Stimulated activated CD8-positive, alpha-beta memory T cell treated with anti-CD3 and anti-CD28 coated beads, Interleukin-7, amount 100 ng/mL, for 24 hours (primary cell): ENCODE measurements at places on chromosomes 3 and 15.

DNA sequence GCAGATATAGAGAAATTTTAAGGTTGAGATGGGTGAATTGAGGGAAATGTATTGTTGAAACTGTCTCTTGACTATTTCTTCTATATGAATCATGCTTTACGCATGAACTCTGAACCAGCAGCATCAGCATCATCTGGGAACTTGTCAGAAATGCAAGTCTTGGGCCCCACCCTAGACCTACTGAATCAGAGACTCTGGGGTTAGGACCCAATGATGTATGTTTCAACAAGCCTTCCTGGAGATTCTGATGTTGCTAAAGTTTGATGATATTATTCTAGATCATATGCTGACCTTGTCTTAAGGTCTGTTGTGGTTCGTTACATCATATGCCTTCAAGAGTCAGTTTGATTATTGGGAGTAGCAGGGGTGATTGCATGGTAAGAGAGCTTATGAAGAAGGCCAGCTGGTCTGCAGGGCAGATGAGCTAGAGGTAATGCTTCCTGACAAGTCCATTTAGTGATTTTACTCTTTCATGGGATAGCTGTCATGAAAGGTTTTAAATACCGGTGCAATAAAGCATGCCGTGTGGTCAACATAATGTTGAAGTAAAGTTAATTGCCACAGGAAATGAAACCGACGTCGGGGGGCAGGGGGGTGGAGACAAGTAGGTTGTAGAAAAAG lies 152.4 kb upstream of the MRPL3 start:
- no peak for DNase-seq

DNA sequence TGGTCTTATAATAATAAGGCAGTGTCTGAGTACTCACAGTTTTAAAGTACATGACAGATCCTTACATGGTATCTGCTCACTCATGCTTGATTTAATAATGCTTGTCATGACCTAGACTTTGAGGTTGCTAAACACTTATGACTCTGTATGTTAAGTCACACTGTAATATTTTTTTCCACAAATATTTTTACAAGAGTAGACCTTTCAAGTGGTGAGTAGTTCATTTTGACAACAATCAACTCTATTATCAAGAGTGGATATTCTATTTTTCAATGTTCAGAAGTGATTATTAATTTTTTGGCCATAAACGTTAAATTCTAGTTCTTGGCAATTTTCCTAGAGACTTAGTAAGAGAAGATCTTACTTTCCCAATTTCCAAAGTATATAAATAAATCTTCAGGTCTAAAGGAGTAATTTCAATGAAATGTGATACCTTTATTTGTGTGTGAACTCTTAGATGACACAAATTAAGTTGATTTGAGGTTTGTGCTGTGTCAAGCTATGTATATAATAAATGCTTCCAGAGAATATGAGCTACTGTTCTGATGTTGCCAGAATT lies 104.5 kb downstream of the NLGN1 start:
- no peak for DNase-seq

DNA sequence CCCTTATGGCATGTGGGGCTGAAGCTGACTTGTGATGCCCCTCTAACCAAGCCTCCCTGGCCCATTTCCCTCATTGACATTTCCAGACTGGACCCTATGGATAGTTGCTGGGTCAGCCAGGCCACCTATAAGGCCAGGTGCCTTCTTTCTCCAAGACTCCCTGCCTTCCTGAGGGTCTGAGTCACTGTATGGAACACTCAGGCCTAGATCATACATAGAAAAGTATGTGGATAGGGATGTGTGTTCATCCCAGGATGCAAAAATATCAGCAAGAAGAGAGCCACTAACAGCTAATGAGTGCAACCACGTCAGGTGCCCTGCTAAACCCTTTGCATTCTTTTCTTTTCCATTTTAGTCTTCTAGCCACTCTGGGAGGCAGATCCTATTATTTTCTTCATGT lies 168.4 kb upstream of the WNT5A start:
- DNase-seq, result no peak

DNA sequence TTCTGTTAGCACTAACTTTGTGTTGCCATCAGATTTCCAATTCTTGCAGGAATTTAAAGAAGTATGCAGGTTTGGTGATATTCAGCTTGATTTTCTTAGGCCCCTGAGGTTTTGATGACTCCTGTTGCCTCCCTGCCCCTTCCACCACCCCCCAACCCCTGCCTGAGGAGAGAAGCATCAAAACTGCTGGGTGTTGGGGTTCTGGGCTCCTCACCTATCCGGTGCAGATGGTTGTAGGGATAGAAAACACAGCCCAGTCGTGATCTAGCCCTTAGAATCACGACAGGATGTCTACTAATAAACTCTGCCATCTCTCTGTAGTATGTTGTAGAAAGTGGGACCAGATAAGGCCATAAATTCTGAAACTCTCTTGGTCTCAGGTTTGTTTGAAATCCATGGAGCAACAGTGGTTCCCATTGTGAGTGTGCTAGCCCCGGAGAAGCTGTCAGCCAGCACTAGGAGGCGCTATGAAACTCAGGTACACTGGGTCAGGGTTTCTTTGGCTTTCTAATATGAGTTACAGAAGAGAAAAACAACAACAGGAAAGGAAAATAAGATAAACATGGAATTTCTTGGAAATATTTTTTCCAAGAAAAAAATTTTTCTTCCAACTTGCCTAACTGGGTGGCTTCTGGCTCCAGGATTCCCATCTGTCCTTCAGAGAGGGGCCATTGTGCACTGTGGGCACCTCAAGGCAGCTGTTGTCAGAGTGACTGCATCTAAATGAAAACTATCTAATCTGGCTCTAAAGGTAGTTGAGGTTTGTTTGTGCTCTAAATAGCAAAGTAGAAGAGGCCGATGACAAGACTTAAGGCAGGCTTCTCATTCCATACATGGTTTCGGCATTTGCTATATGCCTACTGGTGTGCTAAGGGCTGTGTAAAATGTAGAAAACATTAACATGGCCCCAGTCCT lies 8.7 kb downstream of the SRP14 start:
- DNase-seq, result no peak

DNA sequence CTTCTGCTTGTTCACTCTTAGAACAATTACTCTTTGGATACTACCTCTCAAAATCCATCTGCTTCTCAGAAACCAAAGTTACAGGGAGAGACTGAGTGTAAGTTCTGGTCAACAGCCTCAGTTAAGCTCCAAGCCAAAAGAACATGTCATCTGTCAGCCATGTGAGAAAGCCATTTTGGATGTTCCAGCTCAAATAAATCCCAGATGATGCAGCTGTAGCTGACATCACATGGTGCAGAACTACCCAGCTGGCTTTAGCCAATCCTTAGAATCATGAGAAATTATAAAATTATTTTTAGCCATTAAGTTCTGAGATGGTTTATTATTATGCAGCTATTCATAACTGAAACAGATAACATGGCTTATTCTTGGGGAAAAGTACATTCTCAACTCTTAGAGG lies 696.0 kb downstream of the ZNF385D start:
- DNase-seq, result no peak

DNA sequence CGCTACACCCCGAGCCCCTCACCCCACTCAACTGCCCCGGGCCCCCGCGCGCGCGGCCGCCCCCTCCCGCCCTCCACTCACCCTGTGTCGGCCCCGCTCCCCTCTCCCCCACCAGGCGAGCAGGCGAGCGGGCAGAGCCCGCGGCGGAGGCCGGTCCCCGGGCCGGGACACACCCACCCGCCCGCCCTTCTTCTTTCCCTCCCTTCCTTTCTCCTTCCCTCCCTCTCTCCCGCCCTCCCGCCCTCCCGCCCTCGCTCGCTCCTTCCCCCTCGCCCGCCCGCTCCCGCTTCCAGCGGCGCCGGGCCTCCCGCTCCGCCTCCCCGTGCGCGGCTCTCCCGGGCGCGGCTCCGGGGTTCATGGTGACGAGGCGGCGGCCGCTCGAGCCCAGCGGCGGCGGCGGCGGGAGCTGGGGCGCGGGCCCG lies at the start of gene CTDSPL:
TSS of gene CTDSPL (plus strand) at position 261 of the 422 bp plus-strand sequence. CDS start 320 bp downstream, outside the sequence.
- no peak for DNase-seq

DNA sequence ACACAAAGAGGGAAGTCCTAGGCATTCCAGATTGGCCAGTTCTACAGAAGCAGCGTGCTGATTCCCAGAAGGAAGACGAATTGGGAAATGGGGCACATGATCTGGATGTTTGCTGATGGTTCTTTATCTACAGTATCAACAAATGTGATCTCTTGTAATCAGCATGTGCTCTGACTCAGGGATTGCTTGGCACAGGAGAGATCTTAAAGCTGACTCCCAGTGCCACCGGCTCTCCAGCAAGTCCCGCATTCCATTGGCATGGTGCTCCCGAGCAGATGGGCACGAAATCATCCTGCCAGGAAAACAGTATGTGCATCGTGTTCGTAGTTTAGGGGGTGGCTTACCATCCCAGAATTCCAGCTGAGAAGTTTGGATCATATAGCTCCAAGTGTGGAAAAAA lies 259.9 kb upstream of the NR2F2 start:
- DNase-seq, result no peak

DNA sequence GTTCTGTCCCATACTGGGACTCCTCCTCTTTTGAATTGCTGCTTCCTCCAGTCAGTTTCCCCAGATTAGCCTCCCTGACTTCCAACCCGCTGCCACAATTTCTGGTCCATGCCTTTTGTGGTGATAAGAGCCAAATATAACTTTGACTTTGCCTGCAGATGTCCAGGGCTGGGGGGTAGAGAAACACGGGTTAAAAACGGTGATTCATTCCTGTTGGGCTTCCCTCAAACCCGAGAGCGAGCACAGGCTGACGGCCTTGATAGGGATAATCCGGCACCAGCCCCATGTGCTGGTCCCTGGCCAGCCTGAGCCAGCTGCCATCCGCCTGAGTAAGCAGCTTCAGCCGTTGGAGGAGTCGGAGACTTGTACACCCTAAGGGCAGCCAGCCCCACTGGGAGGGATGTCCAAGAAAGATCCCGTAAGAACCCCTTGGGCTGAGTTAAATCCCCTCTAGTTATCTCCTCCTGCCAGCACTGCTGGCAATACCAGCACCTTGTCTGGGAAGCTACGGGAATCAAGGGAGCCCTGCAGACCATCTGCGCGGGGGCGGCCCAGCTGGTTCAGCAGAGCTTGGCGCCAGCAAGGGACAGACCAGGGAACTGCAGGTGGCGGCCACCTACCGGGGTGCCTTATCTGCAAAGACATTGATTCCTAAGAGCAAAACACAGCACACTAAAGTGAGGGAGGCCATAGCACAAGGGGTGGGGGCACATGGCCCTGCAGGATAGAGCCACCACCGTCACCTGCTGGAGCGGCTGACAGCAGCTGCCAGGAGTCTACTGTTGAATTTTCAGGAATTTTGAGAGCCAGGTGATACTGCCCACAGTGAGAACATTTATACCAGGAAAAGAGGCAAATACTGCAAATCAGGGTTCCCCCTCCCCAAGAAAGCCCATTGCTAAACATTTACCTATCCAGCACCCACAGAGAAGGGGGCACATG lies 18.1 kb downstream of the CSPG4 start:
- no peak for DNase-seq

GRCh38 chr15:73897441-73898261 lies 24.3 kb downstream of the TBC1D21 start:
- peak; percentile 12 for DNase-seq

DNA sequence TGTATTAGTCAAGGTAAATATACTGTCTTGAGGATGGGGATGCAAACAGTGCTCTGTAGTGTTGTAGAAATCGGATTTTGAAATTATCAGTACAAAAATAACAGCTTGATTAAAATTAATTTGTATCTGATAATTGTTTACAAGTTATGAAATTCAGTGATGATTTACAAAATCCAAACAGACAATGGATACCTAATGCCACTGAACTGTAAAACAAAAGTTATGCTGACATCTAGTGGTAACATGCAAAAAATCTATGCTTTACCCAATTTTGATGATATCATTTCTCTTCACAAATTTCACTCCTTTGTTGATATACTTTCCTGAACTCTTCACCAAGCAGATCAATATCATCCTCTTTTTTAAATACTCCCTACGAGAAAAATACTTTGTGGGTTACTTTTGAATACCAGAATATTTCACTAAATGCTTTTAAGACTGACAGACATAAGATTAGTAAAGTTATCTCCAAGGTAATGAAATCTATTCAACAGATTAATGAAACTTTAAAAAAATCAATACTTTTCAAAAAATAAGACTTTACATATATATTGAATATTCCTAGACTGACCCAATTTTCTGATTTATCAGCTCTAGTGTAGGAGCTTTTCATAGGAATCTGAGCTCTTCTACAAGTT lies 36.0 kb downstream of the MNS1 start:
- no peak for DNase-seq

DNA sequence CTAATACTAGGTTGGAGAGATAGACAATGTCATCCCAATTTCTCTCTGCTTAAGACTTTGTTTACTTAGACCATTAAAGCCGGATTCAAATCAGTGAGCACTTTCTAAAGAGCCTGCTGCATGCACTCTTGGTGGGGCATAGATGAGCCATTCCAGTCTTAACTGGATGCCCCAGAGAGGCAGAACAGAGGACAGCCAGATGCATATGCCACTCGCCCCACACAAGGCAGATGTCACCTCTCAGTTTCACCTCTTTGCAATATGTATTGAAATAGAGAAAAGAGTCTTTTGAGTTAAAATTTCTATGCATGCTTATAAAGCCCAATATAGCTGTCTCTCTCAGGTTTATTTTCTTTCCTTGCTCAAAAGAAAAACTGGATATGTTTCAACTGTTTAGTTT lies 89.5 kb downstream of the LARS2 start:
- no peak for DNase-seq

DNA sequence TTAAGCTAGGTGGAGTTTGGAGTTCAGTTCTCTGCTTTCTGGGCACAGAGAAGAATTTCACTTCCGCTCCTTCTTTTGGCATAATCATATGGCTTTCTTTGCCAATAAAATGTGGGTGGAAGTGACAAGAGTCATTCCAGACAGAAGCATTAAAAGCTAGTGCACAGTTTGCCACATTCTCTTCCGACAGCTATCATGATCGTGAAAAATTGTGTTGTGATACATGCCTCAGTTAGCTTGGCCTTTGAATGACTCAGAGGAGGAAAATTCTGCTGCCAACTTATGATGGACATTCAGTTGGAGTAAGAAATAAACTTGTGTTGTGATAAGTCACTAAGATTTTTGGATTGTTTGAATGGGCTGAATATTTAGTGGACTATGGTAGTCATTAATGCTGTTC lies 291.7 kb upstream of the SATB1 start:
- DNase-seq, result no peak

DNA sequence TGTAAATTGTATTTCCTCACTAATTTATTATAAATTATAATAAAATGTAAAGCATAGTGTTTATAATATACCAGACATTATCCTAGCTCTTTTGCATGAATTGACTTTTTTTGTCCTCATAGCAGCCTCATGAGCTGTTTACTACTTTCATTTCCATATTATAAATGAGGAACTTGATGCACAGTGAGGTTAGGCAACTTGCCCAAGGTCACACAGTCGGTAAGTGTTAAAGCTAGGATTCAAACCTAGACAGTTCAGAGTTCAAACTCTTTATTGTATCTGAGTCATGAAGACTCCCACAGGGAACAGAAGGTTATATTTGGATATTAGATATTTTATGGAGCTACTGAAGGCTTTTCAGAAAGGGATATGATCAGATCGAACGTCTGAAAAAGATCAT lies 322.2 kb upstream of the SATB1 start:
- no peak for DNase-seq

- DNase-seq, result no peak
These were observed 20.1 kb downstream of the USP13 start for GRCh38 chr3:179672918-179673317.
